Type B pancreatic cell (in vitro differentiated cells): ENCODE measurements at places on chromosomes 5 and 9. TPM values are rescaled to one million over a fixed set of nuclear protein-coding genes. Genes with fewer than 3 reads are reported as not detected.

DNA sequence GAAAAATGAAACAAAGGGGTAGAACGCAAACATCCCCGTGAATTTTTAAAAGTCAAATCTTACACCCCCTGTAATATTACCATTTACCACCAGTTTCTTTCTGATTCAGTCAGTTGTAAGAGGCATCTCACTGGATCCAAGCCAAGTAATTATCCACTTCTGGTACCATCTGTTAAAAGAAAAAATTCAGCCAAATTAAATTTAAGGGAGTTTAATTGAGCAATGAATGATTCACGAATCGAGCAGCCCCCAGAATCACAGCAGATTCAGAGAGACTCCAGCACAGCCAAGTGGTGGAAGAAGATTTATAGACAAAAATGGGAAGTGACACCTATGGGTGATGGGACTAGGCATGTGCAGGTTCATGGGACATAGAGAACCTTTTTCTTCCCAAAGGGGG is 29.9 kb upstream of the MTMR12 start:
- peaks cover 7% of the 10 kb centered on the region for H3K36me3 ChIP-seq
- no peaks in the 10 kb centered on the region for H3K27me3 ChIP-seq
- DNase-seq, result no peak
- H3K4me1 ChIP-seq, result no peaks in the 10 kb centered on the region
- H3K27ac ChIP-seq, result no peak overlapping the region

GRCh38 chr5:68734781-68735180 is 359.0 kb upstream of the SLC30A5 start:
- DNase-seq, result no peak
- H3K4me1 ChIP-seq, result peaks cover 21% of the 10 kb centered on the region
- peaks cover 6% of the 10 kb centered on the region for H3K27me3 ChIP-seq

GRCh38 chr5:135398855-135399793 is at the start of gene MACROH2A1:
Gene MACROH2A1, minus strand, starts transcription at chr5:135399231. Its CDS starts 10,138 bp downstream, at chr5:135389093.
- H3K4me1 ChIP-seq, result peaks cover 53% of the 10 kb centered on the region
- peak within 1 kb of the TSS; percentile 92 for H3K27ac ChIP-seq
- DNase-seq, result peak; percentile 91
- H3K27me3 ChIP-seq, result peaks cover 7% of the 10 kb centered on the region

DNA sequence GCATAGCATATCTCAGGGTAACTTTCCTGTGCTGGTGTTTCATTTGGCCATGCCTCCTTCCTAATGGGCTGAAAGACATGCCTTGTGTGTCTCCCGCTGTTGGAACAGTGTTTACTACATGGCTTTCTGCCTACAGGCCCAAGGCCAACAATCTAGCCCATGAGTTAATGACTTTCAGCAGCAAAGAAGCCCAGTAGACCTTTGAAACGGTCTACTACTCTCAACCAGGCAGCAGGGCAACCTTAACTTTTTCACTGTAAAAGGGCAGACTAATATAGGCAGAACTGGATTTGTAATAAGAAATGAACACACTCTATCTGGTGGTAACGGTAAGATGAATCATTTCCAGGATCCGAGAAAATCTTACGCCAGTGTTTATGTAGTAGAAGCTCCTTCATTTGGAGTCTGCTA is 21.0 kb downstream of the C5orf15 start:
- H3K36me3 ChIP-seq, result no peaks in the 10 kb centered on the region
- H3K4me3 ChIP-seq, result no peak overlapping the region
- no peak overlapping the region for H3K27ac ChIP-seq
- peaks cover 6% of the 10 kb centered on the region for H3K4me1 ChIP-seq
- no peak for DNase-seq

GRCh38 chr9:113343732-113344231 is 3.7 kb upstream of the WDR31 start:
- no peak for DNase-seq
- H3K4me3 ChIP-seq, result peak overlapping the region; percentile 70
- peaks cover 23% of the 10 kb centered on the region for H3K27me3 ChIP-seq
- H3K27ac ChIP-seq, result peak overlapping the region; percentile 91
- no peaks in the 10 kb centered on the region for H3K36me3 ChIP-seq
- H3K4me1 ChIP-seq, result peaks cover 30% of the 10 kb centered on the region

GRCh38 chr5:143206196-143207053 is 197.1 kb downstream of the NR3C1 start:
- peaks cover 5% of the 10 kb centered on the region for H3K36me3 ChIP-seq
- no peaks in the 10 kb centered on the region for H3K27me3 ChIP-seq
- peaks cover 27% of the 10 kb centered on the region for H3K4me1 ChIP-seq
- no peak for DNase-seq
- H3K4me3 ChIP-seq, result peak overlapping the region; percentile 63

GRCh38 chr5:83488271-83488670 is 16.7 kb downstream of the VCAN start:
- peaks cover 8% of the 10 kb centered on the region for H3K4me1 ChIP-seq
- no peak overlapping the region for H3K4me3 ChIP-seq
- H3K27me3 ChIP-seq, result no peaks in the 10 kb centered on the region
- H3K27ac ChIP-seq, result no peak overlapping the region
- H3K36me3 ChIP-seq, result peaks cover 48% of the 10 kb centered on the region

GRCh38 chr5:120016717-120017382 is 387.5 kb downstream of the FAM170A start:
- no peaks in the 10 kb centered on the region for H3K27me3 ChIP-seq
- no peak overlapping the region for H3K4me3 ChIP-seq
- no peak overlapping the region for H3K27ac ChIP-seq
- H3K4me1 ChIP-seq, result no peaks in the 10 kb centered on the region

ZNG1E gene
- 31.6 and 38.8 TPM in 2 replicates for total RNA-seq

ANKRD34B gene
- 0.07 and 0.19 TPM in 2 replicates for total RNA-seq

CTNNAL1 gene
- 29.7 and 36.0 TPM in 2 replicates for total RNA-seq

HACD4 gene
- 0.72 and 2.4 TPM in 2 replicates for total RNA-seq

PCDHGA8 gene
- 1.3 and 2.1 TPM in 2 replicates for total RNA-seq
